GM04503 (cell line): ENCODE measurements at places on chromosomes 12 and 14.

DNA sequence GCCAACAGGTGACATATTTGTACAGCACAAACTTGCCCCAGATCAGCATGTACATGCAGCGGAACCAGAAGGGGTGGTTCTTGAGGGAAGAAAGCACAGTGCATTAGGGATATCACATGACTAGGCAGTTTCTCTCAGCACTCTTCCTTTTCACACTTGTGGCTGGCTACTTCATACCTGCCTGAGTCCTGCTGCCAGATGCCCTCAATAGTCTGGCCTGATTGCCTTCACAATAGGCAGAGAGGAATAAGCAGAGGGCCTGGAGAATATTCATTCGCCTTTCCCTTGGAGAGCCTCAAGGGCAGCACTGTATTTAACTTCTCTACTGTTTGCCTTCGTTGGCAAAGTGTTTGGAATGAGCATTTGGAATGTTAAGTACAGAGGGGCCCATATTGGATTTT is 7.9 kb downstream of the EMG1 start:
- DNase-seq = no peak

GRCh38 chr14:61699027-61699426 is 3.7 kb downstream of the HIF1A start:
- no peak for DNase-seq

DNA sequence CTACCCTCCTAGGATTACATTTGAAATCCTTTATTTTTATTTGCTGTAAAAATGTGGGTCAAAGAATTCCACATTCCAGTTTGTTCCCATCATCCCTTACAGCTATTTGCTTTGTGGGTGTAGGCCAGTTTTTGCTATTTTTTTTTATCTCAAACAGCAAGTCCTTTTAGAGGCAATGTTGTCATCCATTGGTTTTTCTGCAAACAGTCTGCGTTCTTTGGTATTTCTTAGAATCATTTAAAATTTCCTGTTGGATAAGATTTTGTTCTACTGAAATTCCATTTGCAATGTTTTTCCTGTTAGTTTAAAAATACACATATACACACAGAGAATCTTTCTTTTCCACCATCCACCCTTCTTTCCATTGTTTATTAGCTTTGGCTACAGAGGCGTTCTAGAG is 53.3 kb upstream of the STK38L start:
- peak; percentile 37 for DNase-seq

- DNase-seq = no peak
These were observed 126.1 kb downstream of the SPTSSA start for GRCh38 chr14:34335968-34336367.

- no peak for DNase-seq
These were observed 472.5 kb downstream of the ADAMTS20 start for GRCh38 chr12:43079476-43079875.

- DNase-seq = peak; percentile 48
These were observed 190.8 kb upstream of the TMEM132C start for GRCh38 chr12:128076188-128076587.

- no peak for DNase-seq
These were observed 97.5 kb downstream of the ADCK1 start for GRCh38 chr14:77897374-77897773.

DNA sequence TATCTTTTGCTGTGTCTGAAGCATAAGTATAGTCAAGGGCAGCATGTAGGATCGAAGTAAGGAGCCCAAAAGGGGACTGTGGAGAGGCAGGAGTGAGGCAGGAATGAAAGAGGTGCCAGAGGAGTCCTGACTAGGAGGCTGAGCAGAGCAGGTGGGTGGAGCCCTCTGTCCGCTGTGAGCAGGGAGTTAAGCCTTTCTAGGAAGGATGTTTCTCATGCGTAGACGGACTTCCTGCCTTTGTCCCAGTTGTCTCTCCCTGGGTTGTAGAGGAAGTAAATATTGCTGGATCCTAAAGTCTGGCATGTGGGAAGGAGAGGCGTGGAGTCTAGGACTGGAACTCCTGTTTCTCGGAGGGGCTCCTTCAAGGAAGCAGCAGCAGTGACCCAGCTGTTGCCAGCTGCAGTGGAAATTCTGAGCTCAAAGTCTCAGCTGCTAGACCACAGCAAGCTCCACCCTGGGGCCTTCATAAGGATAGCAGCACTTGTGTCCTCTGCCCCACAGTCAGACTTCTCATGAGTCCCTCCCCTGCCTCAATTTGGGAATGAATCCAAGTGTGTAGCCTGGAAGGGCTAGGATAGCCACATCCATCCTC is 44.0 kb downstream of the RBMS2 start:
- DNase-seq = no peak

GRCh38 chr12:50620109-50620977 is 115.6 kb downstream of the DIP2B start:
- peak; percentile 56 for DNase-seq

DNA sequence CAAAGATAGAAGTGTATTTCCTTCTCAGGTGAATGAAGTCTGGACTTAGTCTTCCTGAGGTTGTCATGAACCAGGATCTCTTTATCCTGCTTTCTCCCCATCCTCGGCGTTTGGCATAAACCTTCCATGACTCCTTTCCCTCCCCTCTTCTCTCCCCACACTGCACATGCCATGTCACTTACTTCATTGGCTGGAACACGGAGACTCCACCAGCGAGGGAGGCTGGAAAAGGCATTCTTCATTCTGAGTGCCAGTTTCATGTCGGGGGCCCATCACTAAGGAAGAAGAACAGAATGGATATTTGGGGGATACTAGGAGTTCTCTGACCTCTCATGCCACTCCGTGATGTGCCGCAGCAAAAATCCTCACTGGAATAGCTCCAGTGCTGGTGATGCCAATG is 105.6 kb downstream of the VCPKMT start:
- no peak for DNase-seq

DNA sequence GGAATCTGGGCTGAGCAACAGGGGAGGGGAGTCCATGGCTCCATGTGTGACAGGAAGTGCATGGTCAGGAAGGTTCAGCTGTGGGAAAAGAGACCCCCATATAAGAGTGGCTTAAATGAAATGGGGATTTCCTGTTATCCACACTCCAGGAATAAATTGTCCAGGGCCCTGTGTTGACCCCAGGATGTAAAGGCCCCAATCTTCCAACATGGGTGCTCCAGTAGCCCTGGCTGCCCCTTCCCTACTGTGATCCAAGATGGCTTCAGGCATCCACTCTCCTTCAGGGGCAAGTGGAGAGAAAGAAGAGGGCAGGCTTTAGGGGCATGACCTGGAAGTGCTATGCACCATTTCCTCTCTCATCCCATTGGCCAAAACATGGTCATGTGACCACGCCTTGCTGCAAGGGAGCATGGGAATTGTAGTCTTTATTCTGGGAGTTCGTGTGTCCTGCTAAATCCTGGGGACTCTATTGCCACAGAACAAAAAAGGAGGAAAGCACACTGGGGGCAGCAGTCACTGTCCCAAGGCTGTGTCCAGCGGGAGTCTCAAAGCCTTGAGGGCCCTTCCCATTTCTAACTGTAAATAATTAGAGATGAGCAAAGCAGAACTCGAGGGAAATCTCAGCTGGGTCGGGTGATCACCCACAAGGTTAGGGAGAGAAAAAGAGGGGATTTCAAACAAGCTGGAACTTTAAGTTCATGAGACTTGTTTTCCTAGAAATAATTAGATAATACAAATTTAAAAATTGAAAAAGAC is 289.2 kb downstream of the ADGRD1 start:
- no peak for DNase-seq

DNA sequence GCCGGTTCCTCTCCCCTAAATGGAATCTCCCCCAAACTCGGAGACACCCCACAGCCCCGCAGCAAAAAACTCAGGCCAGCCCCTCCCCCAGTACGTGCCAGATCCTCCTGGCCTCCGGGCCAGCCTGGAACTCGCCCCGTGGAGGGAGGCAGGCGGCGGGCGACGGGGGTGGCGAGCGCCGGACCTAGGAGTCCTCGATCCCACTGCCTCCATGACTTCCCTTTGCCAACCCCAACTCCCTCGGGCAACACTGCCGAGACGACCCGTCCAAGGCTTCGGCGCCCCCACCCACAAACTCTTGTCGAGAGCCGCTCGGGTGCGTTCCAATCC is 400 bp downstream of the ADCY6 start:
- DNase-seq = no peak

DNA sequence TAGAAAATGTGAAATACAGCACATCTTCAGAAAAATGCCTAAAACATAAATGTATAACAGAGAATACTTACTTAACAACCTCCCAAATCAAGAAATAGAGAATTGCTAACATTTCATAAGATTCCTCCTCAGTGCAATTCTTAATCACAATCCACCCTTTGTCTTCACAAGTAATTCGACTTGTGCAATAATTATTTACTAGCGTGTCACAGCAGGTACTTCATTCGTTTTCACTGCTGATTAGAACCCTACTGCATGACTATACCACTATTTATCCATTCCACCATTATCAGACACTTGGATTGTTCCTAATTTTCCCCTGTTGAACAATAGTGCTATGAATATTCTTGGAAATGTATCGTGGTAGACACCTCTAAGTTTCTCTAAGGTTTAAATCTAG is 64.9 kb upstream of the BBS10 start:
- no peak for DNase-seq

- DNase-seq = no peak
These were observed 76.1 kb downstream of the SLC25A47 start for GRCh38 chr14:100399052-100399849.

DNA sequence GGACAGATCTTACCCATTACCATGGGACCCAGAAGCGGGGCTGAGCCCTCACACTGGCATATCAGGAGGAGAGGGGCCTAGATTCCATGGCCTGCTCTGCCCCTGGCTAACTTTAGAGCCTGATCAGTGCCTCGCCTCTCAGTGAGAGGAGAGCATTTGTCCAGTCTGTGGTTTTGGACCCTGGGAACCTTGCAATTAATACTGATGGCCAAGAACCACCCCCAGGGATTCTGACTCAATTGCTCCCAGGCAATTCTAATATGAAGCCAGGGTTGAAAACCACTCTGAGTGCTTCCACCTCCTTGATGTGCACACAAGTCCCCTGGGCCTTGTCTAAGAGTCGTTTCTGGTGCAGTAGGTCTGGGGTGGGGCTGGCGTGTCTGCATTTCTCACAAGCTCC is 67.7 kb downstream of the CALM1 start:
- no peak for DNase-seq

- DNase-seq = no peak
These were observed 3.0 kb downstream of the TNFAIP2 start for GRCh38 chr14:103126088-103126872.

GRCh38 chr12:127559349-127560040 is 707.5 kb upstream of the TMEM132C start:
- DNase-seq = peak; percentile 92

- DNase-seq = peak; percentile 77
These were observed 239.0 kb upstream of the ATP2B1 start for GRCh38 chr12:89947437-89948270.

- DNase-seq = no peak
These were observed 640.0 kb downstream of the TMTC2 start for GRCh38 chr12:83326666-83327065.

- no peak for DNase-seq
These were observed 83.3 kb downstream of the SCARB1 start for GRCh38 chr12:124780336-124780735.

DNA sequence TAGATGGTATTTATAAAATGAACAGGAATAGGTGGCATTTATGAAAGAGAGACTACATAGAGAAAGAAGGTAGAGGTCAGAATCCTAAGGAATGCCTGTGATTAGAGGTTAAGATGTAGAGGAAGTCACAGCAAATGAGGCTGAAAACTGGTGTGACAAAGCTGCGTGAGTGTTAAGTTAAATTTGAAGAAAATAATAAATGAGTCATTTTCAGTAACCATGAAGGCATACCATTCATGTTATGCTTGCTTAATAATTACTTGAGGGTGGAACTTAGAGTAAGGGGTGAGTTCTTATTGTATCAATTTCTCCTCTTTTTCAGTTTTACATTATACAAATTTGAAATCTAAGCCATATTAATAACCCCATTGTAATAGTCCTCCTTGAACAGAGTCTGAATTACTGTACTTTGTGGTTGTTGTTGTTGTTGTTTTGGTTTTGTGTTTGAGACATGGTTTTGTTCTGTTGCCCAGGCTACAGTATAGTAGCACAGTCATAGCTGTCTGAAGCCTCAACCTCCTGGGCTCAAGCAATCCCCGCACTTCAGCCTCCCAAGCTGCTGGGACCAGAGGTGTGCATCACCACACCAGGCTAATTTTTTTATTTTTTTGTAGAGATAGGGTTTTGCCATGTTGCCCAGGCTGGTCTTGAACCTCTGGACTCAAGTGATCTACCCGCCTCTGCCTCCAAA is 761.5 kb downstream of the GALC start:
- no peak for DNase-seq

DNA sequence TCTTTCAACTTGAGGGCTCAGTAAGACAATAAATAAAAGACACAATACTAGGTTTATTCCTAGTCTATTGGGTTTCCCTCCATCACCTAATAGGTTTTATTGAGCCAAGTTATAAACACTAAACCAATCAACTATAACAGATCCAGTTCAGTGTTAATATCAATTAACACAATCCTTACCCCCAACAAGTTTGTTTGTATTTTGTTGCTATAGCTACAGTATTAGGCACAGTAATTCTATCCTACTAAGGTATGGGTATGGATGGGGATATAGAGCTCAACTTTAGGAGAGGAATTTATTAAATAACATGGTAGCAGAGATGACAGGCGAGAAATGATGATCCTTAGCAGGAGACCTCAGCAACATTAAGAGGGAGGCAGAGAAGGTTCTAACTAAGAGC is 13.3 kb downstream of the PPP4R3A start:
- DNase-seq = no peak

- no peak for DNase-seq
These were observed 113.3 kb downstream of the TTC8 start for GRCh38 chr14:88937706-88938105.

- no peak for DNase-seq
These were observed 20.1 kb downstream of the NID2 start for GRCh38 chr14:52048641-52049204.

- DNase-seq = no peak
These were observed 328.2 kb downstream of the CACNA1C start for GRCh38 chr12:2380946-2381345.

- no peak for DNase-seq
These were observed 6.6 kb upstream of the KRT7 start for GRCh38 chr12:52226446-52226845.

GRCh38 chr12:99959549-99960170 is 25.1 kb downstream of the ANKS1B start:
- DNase-seq = no peak

GRCh38 chr12:95995238-95996031 is 709 bp downstream of the HAL start:
- no peak for DNase-seq

- DNase-seq = no peak
These were observed 42.6 kb upstream of the PTPRR start for GRCh38 chr12:70963081-70963660.

DNA sequence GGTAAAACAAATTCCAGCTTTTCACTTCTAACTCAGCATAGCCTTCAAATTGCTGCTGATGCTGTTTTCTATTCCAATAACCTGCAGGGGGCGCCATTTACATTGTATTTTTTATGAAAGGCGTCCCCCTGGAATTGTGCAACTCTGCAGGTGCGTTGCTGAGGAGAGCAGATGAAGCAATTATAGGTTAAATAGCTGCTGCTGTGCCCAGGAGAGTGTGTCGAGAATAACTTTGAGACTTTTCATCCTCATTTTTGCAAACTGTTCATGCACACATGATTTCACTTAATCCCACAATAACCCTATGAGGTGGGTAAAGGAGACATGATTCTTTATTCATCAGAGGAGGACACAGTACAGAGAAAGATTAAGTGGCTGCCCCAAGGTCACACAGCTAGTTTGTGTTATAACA is 75.7 kb downstream of the MYRFL start:
- no peak for DNase-seq
